Stimulated activated CD4-positive, alpha-beta T cell treated with anti-CD3 and anti-CD28 coated beads, Interleukin-15, amount 100 ng/mL, for 1 hour (primary cell): ENCODE measurements at places on chromosomes 3 and 15.

- DNase-seq = no peak
Observed at GRCh38 chr15:92893200-92893599, 6.9 kb upstream of the CHD2 start.

DNA sequence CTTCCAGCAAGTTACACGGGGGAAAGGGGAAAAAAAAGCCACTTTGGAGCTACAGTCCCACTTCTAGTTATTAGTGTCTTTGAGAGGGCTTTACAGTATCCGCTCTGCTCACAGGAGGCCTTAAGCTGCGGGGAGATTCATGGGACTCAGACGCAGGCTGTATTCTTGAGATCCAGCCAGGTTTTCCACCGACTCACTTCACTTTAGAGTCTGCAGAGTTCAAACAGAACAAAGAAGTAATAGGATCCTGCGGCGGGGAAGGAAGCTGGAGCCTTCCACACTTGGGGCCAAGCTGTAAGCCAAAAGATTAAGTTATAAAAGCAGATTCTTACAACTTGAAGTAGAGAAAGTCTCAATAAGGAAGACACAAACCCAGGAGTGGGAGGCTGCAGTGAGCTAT lies 60.2 kb upstream of the FAM174B start:
- DNase-seq = no peak

DNA sequence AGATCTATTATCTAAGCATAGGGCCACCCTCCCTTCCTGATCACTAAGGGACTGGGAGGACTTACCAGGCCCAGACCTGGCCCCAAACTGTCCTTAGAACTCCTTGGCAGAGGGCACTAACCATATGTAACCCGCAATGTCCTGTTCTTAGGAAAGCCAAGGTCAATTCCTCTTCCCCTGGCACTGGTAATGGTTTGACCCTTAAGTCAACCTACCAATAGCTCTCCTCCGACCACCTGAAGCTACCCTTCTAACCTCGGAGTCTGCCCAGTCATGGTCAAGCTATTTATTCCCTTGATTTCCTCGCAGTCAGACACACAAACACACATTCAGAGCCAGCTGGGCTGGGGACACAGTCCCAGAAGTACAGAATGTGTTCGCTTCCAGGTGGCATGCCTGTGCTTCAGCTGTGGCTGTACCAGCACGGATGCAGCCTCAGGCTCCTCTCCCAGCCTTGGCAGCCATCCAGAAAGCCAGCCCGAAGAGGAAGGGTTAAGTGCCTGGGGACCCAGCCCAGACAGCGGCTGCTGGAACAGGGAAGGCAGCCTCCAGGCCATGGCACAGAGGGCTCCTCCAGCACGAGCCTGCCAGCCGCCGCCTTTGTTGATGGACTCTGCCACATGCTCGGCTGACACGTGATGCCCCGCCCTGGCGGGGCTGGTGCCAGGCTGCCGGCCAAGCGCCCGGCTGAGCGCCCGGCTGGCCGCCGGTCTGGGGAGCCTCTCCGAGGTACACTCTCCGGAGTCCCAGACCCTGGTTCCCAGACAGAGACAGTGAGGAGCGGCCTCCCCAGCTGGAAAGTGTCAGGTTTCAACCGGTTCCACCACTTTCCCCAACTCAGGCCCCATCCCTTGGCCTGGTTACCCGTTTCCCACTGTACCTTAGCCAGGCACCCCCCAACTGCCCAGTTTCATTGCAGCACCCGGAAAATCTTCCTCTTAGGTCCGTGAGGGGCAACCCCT lies 5.5 kb downstream of the BMF start:
- DNase-seq = no peak

- DNase-seq = no peak
Observed at GRCh38 chr3:170055209-170055608, 17.4 kb downstream of the GPR160 start.

- DNase-seq = no peak
Observed at GRCh38 chr15:50531766-50532165, 14.7 kb downstream of the USP50 start.

- no peak for DNase-seq
Observed at GRCh38 chr15:48596841-48597240, 48.7 kb downstream of the FBN1 start.

- DNase-seq = no peak
Observed at GRCh38 chr15:40398413-40398873, 7.2 kb upstream of the IVD start.

DNA sequence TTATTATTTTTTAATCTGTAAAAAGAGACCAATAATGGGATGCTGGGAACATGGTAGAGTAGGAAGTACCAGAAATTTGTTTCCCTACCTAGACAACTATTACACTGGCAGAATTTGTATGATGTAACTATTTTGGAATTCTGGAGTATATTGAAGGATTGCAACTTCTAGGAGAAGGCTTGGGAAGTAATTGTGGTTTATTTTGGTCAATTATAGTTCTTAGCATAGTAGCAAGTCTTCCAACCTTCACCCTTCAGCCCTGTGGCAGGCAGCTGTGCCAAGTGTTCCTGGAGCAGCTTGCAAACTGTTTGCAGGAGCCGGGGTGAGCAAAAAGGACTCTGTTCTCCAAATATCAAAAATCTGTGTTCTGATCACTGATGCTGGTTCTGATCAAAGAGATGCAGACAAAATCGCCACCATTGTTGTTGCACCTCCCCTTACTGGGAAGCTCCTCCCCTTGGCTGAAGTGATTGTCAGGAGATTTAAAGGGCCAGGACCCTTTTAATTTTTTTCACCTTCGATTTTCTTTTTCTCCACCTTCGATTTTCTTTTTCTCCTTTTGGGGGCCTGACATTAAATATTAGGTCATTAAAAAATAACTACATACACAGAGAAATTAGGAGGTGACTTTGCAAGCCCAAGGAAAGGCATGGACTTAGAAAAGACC lies 363.3 kb downstream of the SLC9A9 start:
- no peak for DNase-seq

DNA sequence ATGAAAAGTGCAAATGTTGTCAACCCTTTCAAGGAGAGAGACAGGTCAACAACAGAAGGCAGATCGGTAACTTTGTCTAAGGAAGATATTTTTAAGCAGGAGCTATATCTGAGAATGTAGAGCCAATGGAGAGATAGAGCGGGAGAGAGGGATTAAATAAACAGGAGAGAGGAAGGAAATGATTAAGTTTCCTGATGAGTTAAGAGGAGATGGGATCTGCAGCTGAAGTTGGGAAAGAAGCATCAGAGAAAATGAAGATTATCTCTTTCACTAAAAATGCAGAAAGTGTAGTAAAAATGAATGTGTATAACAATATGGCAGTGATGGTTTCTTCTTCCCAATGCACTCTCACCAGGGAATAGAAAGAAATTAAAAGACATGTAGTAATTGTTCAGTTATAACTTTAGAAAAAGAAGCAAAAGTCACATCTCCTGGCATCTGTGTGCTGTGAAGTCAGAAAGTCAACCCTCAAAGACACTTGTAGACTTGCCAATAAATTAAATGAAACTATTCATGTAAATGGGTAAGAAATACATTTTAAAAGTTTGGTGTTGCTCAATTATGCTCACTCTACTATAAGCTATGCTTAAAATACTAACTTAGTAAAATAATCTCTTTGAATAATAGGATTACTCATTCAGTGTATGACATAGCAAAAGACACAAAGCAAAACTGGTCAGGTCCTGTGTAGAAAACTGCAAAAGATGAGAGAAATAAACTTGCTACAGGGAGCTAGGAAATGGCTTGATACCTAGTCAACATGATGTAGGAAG lies 264.6 kb downstream of the ZIC4 start:
- DNase-seq = no peak

DNA sequence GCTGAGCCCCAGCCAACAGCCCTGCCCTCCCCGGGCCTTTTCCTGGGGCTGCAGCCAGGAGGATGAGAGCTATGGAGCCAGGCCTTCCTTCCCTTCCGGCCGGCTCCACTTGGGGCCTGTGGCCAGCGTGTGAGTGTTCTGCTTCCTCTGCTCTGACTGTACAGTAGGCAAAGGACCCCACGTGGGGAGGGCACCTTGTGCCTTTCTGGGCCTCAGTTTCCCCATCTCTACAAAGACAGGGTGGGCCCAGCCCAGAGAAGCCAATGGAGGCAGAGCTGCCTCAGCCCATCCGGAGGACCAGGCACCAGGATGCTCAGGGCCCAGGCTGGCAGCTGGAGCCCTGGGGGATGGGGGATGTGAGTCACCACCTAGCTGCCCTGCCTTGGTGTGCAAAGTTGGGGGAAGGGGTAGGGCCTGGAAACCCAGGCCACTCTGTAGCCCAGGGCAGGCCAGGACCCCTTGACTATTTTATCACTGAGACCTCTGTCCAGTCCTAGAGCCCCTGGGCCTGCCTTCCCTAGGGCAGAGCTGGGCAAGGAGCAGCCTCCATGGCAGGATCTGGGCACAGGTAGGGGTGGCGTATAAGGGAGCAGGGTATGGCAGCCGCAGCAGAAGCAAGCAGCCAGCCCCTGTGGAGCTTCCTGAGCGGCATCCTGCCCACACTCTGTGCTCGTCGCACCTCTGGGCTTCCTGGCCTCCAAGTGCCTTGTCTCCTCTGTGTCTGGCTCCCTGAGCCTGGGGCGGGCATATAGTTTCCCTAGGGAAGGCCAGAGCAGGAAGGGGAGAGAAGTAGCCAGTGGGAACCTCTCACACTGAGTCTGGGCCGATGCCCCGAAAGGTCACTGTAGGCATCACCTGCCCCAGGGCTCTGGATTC lies 1.8 kb downstream of the PSTPIP1 start:
- no peak for DNase-seq

GRCh38 chr15:36879568-36880222 lies 220.7 kb downstream of the MEIS2 start:
- no peak for DNase-seq

- DNase-seq = no peak
Observed at GRCh38 chr15:40850576-40851112, 6.8 kb downstream of the SPINT1 start.

DNA sequence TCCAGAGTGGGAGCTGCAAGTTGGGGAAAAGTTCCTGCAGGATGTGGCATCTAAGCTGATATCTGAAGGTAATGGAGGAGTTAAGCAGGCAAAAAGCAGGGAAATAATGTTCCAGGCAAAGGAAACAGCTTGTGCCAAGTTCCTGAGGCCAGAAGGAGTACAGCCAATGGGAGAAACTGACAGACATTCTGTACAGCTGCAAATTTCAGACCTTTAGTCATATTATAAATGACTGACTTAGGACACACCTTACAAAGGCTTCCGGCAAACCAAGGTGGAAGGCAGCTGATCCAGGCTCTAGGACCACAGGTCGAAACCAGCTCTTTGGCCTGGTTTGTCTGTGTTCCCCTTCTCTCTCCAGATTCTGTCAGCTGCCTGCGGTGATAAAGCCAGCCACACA lies 9.3 kb downstream of the WWTR1 start:
- no peak for DNase-seq

DNA sequence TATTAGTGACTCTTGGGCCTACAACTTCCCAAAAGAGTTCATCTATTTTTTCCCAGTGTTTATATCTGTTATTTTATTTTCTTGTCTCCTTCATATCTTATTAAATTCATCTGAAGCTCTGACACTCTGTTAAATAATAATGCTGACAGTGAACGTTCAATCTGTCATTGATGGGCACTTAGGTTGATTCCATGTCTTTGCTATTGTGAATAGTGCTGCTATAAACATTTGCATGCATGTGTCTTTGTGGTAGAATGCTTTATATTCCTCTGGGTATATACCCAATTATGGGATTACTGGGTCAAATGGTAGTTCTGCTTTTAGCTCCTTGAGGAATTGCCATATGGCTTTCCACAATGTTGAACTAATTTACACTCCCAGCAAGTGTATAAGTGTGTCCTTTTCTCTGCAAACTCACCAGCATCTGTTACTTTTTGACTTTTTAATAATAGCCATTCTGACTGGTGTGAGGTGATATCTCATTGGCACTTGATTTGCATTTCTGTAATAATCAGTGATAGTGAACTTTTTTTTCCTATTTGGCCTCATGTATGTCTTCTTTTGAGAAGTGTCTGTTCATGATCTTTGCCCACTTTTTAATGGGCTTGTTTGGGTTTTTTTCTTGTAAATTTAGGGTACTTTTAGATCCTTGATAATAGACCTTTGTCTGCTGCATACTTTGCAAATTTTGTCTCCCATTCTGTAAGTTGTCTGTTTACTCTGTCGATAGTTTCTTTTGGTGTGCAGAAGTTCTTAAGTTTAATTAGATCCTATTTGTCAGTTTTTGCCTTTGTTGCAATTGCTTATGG lies 122.5 kb downstream of the LEKR1 start:
- DNase-seq = no peak

GRCh38 chr3:78348664-78349063 lies 1308.8 kb downstream of the ROBO2 start:
- DNase-seq = no peak

DNA sequence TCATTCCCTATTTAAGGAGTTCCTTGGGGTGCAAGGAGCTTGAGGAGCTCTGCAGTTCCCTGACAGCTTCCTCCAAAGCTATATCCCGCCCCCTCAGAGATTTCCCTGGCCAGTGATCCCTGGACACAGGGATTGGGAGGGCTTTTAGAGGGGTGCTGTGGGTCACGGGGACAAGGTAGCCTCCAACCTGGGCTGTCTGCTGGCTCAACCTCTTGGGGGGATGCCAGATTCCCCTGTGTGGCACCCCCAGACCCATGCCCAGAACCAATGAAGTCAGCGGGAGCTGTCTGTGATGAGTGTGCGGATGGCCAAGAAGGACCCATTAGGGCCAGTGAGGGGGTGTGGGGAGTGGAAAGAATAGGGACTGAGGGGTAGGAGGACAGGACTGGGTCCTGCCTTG lies 21.0 kb upstream of the ATP2B2 start:
- no peak for DNase-seq

DNA sequence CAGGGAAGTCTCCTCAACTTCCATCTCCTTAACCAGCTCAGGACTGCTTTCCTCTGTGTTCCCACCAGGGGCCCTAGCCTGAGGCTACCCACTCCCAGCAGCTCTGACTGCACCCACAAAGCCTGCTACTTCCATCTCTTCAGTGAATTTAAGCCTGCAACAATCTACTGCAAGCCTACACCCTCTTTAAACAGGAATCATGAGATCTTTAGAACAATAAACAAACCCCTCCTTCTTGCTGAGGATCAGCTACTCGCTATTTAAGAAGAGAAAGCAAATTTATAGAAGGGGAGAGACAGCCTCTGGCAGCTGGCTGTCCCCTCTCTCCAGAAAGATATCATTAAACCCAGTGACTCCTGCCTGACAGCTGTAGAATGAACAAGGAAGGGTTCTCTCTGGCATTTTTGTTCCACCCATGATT lies 51.9 kb downstream of the ARHGAP31 start:
- DNase-seq = no peak

- DNase-seq = peak; percentile 11
Observed at GRCh38 chr15:101320501-101321052, 25.5 kb upstream of the SNRPA1 start.

GRCh38 chr3:23921052-23921511 lies 4.2 kb downstream of the RPL15 start:
- no peak for DNase-seq

DNA sequence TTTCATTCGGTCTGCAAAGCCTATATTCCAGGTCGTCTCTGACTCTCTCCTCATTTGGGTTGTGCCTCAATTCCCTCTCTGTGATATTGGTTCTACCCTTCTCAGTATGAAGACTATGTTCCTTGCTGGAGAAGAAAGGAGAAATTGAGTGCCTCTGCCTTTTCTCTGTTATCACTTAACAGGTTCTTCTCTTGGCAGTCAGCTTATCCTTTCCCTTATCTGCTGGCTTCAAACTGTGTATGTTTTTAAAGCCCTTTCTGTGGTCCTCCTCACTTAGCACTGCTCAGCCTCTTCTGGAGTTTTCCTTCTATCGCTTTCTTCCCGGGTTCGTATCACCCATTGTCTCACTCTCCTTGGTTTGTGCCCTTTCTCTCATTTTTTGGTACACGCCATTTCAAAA lies 65.3 kb upstream of the FSTL1 start:
- DNase-seq = no peak
